ENCODE measurements at places on chromosomes 6 and 20.
A peak's percentile ranks its signal among the peaks of the same experiment; 100 is the strongest.

- DNase-seq = no peak
Measured at GRCh38 chr20:57713505-57713903, 3.7 kb upstream of the PMEPA1 start.

- no peak for DNase-seq
Measured at GRCh38 chr20:4833074-4833728, 111.5 kb downstream of the PRND start.

DNA sequence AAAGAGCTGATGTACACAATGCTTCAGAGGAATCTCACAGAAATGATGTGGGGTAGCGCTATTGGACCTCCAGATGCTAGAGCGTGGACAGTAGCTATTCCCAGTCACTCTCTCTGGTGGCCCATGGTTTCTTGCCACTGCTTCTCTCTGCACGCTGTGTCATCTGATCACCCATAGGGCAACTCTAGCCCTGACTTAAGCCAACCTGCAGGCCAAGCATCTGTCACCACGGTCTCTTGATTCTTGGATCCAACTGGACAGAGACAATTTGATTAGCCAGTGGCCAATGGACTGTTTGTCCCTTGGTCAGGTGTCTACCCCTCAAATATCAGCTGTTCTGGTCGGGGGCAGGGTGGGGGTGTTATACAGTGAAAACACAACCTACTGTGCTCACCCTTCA, 42.4 kb upstream of the TRAF3IP2 start:
- DNase-seq = no peak

DNA sequence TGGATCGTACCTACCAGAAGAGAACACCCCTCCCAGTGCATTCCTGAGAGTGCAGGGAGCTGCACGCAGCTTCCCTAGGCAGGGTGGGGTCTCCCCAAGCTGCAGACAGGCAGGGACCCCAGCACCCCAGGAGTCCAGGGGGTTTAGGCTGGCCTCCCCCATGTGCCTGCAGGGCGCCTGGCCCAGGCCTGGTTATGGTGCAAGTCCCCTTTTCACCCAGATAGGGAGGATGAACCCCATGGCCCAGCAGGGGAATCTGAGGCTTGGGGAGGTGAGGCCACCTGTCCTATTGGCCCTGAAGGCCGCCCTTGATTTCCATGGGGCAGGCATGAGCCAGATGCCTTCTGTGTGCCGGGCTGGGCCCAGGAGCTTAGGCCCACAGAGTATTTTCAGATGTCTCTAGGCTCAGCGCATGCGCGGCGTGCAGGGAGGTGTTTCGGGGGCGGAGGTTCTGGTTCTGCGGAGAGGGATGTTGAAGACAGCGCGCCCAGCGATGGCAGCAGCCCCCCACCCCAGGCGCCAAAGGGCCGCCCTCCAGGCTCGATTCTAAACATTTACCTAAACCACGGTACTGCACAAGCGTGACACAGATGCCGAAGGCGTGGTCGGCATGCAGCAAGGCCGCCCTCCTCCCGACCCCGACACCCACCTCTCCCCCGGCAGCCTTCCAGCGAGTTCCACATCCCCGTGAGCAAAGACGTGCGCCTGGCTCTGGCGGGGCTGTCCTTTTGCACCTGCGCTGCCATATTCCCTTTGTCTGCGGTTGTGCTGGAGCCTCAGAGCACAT, 29.4 kb downstream of the COL20A1 start:
- peak; percentile 58 for DNase-seq

- no peak for DNase-seq
Measured at GRCh38 chr6:109687271-109687761, 3.7 kb downstream of the AK9 start.

All from activated effector memory CD4-positive, alpha-beta T cell treated with anti-CD3 and anti-CD28 coated beads, Interleukin-2, amount 50 U/mL, for 16 hours (primary cell).